ENCODE measurements at places on chromosomes 13 and 19.

DNA sequence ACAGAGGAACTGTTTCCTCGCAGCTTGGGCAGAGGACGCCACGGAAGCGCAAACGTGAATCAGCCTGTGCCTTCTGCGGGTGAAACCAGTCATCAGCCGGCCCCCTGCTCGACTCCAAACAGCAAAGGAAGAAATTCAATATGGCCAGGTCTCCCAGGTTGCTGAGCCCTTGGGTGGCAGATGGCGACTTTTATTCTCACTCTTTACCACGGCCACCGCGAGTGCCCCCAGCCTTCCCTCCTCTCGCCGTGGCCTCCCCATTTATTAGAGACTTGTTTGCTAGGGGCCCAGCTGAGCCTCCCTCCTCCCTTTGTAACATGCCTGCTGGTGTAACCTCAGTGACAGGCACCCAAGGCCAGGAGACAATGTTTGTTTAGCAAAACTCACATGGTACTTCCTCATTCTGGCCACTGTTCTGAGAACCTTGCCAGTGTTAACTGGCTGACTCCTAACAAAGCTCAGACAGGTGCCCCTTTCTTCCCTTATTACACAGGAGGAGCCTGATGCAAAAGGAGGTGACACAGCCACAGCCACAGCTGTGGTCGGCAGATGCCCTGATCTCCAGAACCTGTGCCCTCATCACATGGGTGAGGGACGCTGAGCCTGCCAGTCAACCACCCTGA, 5.8 kb downstream of the RAB20 start:
- no peak for DNase-seq

GRCh38 chr13:26538363-26539317, 18.8 kb upstream of the WASF3 start:
- DNase-seq = no peak

GRCh38 chr19:39416152-39417120, 4.0 kb downstream of the PLEKHG2 start:
- no peak for DNase-seq

DNA sequence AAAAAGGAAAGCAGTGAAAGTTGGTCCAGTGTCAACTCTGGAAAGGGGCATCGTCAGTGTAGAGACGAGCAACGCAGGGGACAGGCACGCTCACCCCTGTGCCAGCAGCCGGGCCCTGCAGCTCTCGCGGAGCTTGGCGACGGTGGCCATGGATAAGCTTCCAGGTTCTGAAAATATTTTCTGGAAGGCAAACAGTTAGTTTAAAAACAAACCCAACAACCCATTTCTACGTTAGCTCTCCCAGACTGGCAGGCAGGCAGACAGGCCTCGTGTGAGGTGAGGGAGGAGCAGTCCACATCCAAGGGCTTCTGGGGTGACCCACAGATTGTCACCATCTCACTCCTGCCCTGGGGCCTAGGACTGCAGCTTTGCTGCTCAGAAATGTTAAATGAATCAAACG, 27.4 kb downstream of the LAMP1 start:
- no peak for DNase-seq

- no peak for DNase-seq
Measured at GRCh38 chr13:95030821-95031343, 270.4 kb downstream of the ABCC4 start.

- no peak for DNase-seq
Measured at GRCh38 chr19:46066471-46066870, 25.7 kb upstream of the IGFL4 start.

DNA sequence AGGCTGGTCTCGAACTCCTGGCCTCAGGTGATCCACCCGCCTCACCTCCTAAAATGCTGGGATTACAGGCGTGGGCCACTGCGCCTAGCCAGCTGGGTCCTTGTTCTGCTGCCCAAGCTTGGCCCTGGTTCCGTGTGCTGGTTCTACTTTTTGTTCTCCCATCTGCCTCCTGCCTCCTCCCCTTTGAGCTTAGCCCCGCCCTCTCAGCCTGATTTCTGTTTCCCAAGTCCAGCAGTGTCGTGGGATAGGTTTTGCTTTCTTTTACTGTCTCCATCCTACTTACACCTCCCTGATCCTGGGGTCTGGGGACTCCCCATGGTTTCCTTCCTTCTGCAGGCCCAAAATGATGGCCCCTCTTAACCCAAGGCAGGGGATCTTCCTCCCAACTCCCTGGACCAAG, 2.4 kb downstream of the BLOC1S3 start:
- DNase-seq = no peak

GRCh38 chr19:14048443-14049153, 13.3 kb downstream of the PALM3 start:
- DNase-seq = no peak

DNA sequence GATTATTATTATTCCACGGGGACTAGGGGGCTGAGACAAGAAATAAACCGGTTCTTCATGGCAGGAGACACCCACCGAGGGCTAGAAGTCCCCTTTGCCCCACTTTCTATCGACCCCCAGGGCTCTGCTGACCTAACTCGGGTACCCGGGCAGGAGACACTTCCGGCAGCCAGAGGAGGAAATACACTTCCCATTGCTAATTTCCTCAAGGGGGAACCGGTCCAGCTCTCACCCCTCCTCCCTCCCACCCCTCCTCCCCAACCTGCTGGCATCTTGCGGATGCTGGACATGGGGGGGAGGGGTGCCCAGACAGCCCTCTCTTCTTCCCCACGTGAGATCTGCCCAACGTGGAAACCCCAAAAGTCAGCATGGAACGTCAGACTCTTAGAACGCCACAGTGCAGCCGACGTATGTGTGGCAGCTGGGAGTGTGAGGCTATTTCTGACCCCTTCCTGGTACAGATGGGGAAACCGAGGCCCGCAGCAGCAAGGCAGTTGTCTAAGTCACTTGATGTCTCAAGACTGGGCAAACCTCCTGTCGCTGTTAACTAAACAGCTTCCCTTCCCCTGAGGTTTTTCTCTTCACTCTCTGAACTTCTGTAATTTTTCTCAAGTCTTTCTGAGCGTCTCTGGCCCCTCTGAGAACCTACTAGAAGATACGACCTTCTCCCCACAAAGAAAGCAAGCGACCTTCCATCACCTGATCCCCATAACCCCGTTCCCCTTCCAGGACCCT, 3.6 kb downstream of the GPR4 start:
- no peak for DNase-seq

GRCh38 chr13:29515372-29515771, 80.1 kb downstream of the SLC7A1 start:
- DNase-seq = no peak

- no peak for DNase-seq
Measured at GRCh38 chr13:26961890-26962615, 201.5 kb upstream of the GPR12 start.

- no peak for DNase-seq
Measured at GRCh38 chr19:5037936-5038335, 69.0 kb downstream of the KDM4B start.

GRCh38 chr19:16034958-16035560, 41.2 kb upstream of the TPM4 start:
- no peak for DNase-seq

DNA sequence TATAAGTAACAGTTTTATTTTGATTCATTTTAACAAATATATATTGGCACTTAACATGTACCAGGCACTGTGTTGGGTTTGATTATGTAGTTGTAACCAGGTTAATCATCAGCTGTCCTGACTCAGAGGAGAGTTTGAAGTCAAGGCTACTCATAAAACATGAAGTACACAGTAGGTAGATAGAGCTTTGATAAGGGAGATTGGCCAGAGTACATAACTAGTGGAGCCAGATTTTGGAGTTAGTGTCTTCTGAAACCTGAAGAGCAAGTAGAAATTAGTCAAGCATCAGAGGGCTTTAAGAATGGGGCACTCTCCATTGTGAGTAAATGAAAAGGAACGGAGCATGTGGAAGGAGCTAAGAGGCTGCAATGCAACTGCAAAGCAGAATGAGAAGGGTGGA, 333.9 kb downstream of the RFC3 start:
- DNase-seq = no peak

- no peak for DNase-seq
Measured at GRCh38 chr19:2327773-2328400, 499 bp downstream of the LSM7 start.

DNA sequence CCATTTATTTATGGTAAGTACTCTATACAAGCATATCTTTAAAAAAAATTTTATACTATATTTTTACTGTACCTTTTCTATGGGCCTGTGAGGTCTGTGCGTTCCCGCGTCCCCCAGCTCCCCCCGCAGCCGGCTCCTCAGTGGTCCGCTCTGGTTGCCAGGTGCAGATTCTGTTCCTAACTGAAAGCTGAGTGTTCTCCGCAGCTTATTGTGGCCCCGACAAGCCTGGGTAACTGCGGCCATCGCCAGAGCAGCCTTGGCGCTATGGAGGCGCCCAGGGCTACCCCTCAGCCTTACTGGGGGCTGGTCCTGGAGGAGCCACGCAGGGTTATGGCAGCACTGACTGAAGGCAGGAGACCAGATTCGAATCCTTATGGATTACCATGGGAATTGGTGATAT, 896.8 kb downstream of the PCDH17 start:
- no peak for DNase-seq

- DNase-seq = no peak
Measured at GRCh38 chr19:4300589-4300988, 1.6 kb downstream of the TMIGD2 start.

- DNase-seq = no peak
Measured at GRCh38 chr13:102395174-102395573, 6.7 kb downstream of the FGF14 start.

GRCh38 chr19:5880604-5881078, 10.3 kb upstream of the FUT5 start:
- no peak for DNase-seq

Measured in RWPE2 (cell line).